GM23248 (cell line): ENCODE measurements at places on chromosomes 12 and 14.
A peak's percentile ranks its signal among the peaks of the same experiment; 100 is the strongest.

- H3K27ac ChIP-seq = no peak overlapping the region
- H3K4me3 ChIP-seq = no peak overlapping the region
- no peaks in the 10 kb centered on the region for H3K27me3 ChIP-seq
- H3K36me3 ChIP-seq = peaks cover 5% of the 10 kb centered on the region; the same call in 1 of the 2 replicates
These were observed 3.0 kb upstream of the EP400 start for GRCh38 chr12:131946757-131947156.

DNA sequence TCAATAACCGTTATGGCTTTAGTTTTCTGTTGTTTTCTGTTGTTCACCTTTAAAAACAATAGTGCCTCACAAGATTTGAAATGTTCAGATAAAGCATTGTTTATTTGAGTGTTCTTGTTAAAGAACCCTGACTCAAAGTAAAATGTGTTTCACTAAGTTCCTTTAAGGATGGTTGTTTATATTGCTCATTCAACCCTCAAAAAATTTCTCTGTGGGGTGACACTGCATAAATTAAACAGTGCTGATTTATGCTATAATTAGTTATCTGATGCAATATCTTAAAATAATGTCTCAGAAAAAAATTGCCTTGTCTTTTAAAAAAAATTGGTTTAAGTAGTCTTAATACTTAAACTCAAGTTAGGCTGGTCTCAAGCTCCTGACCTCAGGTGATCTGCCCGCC lies 775.1 kb downstream of the FLRT2 start:
- H3K27me3 ChIP-seq = no peaks in the 10 kb centered on the region
- H3K4me3 ChIP-seq = no peak overlapping the region
- no peaks in the 10 kb centered on the region for H3K4me1 ChIP-seq
- no peak overlapping the region for H3K27ac ChIP-seq

DNA sequence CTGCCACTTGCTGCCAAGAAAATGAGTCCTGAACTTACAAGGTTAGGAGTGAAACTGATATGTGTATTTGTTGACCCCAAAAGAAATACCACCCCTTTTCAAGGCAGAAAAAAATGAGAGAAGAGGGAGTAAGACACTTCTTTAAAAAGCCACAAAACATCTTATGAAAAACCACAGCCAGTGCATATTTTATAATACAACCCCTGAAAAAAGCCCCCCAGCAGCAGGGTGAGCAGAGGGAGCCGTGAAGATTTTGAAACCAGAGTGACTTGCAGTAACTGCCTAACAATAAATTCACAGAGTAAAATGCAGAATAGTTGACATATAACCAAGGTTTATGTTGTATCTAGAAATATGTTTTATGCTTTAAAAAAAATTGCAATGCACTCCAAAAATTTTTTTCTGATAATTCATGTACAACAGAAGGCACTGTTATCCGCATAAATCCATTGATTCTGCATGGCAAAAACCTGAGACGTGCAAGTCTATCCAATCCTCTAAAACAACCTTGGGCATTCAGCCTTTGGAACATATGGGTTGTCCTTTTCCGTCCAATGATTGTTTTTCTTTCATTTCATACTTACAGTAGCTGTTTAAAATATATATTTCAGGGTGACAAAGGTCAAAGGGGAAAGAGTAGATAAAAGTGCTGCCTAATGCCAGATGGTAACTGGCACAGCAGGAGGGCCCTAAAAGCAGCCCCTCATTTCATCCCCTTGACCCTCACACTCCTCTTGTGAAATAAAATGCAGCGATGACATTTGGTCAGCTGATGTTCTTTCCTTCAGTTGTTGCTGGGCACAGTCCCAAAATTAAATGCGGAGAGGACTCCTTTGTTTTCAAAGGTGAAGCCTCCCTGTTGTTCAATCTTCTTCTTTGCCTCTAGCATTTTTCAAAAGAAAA lies 65.3 kb downstream of the IPO8 start:
- no peaks in the 10 kb centered on the region for H3K27me3 ChIP-seq
- no peaks in the 10 kb centered on the region; the same call in none of the 2 replicates for H3K36me3 ChIP-seq
- no peaks in the 10 kb centered on the region for H3K4me1 ChIP-seq
- DNase-seq = no peak
- H3K4me3 ChIP-seq = no peak overlapping the region
- H3K27ac ChIP-seq = no peak overlapping the region

GRCh38 chr12:27220055-27220987 lies 23.8 kb upstream of the STK38L start:
- H3K27ac ChIP-seq = peak overlapping the region; percentile 80
- peak; percentile 63 for DNase-seq
- H3K27me3 ChIP-seq = no peaks in the 10 kb centered on the region

- peak overlapping the region; percentile 82 for H3K27ac ChIP-seq
- peaks cover 62% of the 10 kb centered on the region for H3K4me1 ChIP-seq
- H3K27me3 ChIP-seq = no peaks in the 10 kb centered on the region
- H3K4me3 ChIP-seq = no peak overlapping the region
These were observed 170.9 kb downstream of the DUSP6 start for GRCh38 chr12:89181271-89181920.

- H3K27ac ChIP-seq = no peak overlapping the region
- no peak for DNase-seq
- peaks cover 3% of the 10 kb centered on the region; the same call in 1 of the 2 replicates for H3K27me3 ChIP-seq
- H3K4me3 ChIP-seq = no peak overlapping the region
These were observed 174.4 kb upstream of the TMPO start for GRCh38 chr12:98341026-98341425.

DNA sequence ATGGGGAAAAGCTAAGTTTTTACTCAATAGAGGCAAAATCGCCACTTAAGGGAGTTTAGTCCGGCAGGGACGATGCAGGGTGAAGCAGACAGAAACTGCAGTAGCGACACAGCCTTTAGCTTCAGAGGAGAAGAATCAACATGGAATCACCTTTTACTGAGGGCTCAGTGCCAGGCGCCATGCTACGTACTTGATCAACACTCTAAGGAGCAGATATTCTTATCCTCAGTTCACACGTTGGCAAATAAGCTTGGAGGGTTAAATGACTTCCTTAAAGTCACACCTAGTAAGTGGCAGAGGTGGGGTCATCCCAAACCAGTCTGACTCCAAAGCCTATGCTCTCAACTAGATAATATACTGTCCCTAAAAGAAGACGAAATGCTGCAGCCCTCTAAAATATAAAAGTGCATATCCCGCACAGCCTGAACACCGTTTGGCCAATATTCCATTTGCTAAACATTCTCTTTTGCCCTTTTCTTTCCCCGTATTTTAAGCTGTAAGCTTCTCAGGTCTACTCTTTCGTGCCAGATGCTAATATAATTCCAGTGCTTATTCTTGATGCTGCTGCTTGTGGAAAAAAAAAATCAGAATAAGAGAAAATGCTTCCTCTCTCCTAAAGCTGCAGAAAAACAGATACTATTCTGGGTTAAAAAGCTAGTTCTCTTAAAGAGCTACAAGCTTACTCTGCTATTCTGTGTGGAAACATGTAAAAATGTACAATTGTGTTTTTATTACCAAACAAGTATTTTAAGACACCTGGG lies 10.9 kb downstream of the CCDC92 start:
- H3K27me3 ChIP-seq = no peaks in the 10 kb centered on the region
- no peak overlapping the region for H3K27ac ChIP-seq
- H3K36me3 ChIP-seq = no peaks in the 10 kb centered on the region
- H3K4me1 ChIP-seq = peaks cover 10% of the 10 kb centered on the region

GRCh38 chr12:107405436-107405835 lies 280.2 kb upstream of the PWP1 start:
- no peak overlapping the region for H3K4me3 ChIP-seq
- no peaks in the 10 kb centered on the region for H3K27me3 ChIP-seq
- no peak overlapping the region for H3K27ac ChIP-seq
- H3K36me3 ChIP-seq = no peaks in the 10 kb centered on the region
- no peak for DNase-seq

GRCh38 chr14:76456200-76456599 lies 80.3 kb downstream of the ESRRB start:
- peaks cover 12% of the 10 kb centered on the region for H3K27me3 ChIP-seq
- H3K4me3 ChIP-seq = no peak overlapping the region
- peak; percentile 39 for DNase-seq
- no peaks in the 10 kb centered on the region for H3K36me3 ChIP-seq
- H3K4me1 ChIP-seq = no peaks in the 10 kb centered on the region

DNA sequence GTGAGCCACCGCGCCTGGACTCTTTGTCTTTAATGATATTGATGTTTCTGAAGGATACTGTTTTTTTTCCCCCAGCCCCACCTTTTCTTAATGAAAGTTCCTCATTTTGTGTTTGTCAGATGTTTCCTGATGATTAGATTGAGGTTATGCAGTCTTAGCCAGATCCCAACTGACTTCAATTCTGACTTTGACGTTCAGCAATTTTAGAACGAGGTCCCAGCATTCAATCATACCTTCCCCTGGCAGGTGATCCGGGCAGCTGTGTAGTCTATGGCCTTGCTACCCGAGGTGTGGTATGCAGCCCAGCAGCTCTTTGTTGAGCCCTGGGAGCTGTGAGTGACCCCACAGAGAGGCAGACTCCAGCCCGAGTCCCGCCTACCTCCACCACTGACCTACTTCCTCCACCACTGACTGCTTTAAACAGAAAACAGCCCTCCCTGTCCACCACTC lies 82.7 kb downstream of the LGMN start:
- no peak for DNase-seq
- no peaks in the 10 kb centered on the region; the same call in 1 of the 2 replicates for H3K36me3 ChIP-seq
- H3K27ac ChIP-seq = no peak overlapping the region
- no peaks in the 10 kb centered on the region for H3K27me3 ChIP-seq
- H3K4me3 ChIP-seq = no peak overlapping the region
- peaks cover 13% of the 10 kb centered on the region for H3K4me1 ChIP-seq

- no peaks in the 10 kb centered on the region for H3K36me3 ChIP-seq
- DNase-seq = no peak
- no peaks in the 10 kb centered on the region for H3K4me1 ChIP-seq
These were observed 1282.2 kb upstream of the USP15 start for GRCh38 chr12:60977966-60978365.

- H3K4me3 ChIP-seq = no peak overlapping the region
- H3K27me3 ChIP-seq = peaks cover 83% of the 10 kb centered on the region
- no peaks in the 10 kb centered on the region for H3K4me1 ChIP-seq
- peak; percentile 20 for DNase-seq
- H3K36me3 ChIP-seq = no peaks in the 10 kb centered on the region
- H3K27ac ChIP-seq = no peak overlapping the region
These were observed 37.6 kb downstream of the SPTB start for GRCh38 chr14:64841772-64842750.

DNA sequence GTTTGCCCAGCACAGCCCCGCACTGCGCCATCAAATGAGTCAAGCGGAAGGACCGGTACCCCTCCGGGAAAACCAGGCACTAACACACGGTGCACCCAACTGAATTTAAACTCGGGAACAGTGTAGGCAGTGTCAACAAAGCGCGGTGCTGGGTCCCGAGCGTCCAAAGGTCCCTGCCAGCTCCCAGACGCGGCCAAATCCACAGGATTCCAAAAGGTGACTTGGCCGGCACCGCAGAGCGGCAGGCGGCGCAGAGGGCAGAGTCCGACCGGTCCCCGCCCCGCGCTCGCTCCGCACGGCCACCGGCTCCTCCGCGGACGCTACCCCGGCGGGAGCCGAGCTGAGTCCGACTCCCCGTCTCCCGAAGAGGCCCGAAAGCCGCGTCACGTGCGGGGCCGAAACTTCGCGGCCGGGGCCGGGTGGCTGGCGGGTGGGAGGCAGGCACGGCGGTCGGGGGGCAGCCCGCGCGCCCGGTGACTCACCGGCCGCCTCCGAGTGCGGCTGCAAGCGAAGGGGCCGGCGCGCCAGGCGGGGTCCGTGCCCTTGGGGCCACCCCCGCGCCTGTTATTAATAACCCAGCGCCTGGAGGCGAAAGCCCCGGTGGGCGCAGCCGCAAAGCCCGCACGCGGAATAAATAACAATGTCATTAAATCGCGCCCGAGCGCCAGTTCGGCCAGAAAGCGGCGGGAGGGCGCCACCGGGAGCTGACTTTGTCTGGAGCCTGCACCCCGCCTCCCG lies 863 bp downstream of the DENND5B start:
- H3K4me1 ChIP-seq = peaks cover 22% of the 10 kb centered on the region
- DNase-seq = peak; percentile 84
- no peaks in the 10 kb centered on the region for H3K36me3 ChIP-seq
- H3K27ac ChIP-seq = peak overlapping the region; percentile 86
- H3K4me3 ChIP-seq = peak overlapping the region; percentile 83

DNA sequence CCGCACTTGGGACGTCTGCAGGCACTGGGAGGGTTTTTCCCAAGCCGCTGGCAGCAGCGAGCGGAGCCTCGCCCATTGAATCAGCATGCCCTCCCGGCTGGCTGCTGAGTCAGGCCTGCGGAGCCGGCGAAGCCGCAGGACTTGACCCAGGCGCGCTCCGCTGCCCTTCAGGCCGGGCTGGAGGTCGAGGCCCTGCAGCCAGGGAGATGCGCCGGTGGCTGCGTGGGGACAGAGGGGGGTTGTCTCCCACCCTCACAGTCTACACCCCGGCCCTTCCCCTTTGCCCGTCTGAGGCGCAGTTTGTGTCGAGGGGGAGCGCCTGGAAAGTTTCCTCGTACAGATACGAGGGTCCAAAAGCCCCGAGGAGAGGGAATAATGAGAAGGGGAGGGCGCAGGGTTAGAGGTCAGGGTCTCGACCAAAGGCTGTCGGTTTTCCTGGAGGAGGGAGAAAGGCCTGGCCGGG lies 759 bp upstream of the KLC1 start:
- peak overlapping the region; percentile 100 for H3K4me3 ChIP-seq
- DNase-seq = peak; percentile 97
- H3K4me1 ChIP-seq = peaks cover 43% of the 10 kb centered on the region
- no peaks in the 10 kb centered on the region for H3K27me3 ChIP-seq
- no peaks in the 10 kb centered on the region for H3K36me3 ChIP-seq
- H3K27ac ChIP-seq = peak overlapping the region; percentile 98

DNA sequence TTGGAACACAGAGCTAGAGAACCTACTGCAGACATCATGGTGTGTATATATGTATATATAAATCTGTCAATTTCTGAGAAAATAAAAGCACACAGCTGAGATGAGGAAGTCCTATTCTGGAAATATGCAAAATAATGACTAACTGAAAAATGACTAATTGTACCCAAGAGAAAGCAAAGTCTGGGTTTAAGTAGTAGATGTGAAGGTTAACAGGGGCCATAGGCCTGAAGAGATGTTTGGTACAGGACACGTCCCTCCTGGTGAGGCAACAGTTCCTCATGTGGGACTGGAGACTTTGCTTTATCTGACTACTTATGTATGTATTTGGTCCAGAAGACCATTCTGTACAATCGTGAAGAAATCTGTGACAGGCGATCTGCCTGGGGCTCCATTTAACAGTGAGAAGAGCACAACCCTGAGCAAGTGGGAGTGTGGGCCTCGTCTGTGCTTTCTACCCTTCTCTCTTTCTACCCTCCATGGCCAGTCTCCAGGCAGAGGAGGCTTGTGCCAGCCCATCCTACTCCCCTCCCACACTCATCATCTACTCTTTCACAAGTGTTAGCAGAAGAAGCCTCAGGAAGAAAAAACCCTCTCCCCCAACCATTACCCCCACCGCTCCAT lies 67.5 kb downstream of the SLC41A2 start:
- H3K4me1 ChIP-seq = no peaks in the 10 kb centered on the region
- peak; percentile 20 for DNase-seq
- no peaks in the 10 kb centered on the region for H3K27me3 ChIP-seq
- H3K4me3 ChIP-seq = no peak overlapping the region
- no peaks in the 10 kb centered on the region for H3K36me3 ChIP-seq

DNA sequence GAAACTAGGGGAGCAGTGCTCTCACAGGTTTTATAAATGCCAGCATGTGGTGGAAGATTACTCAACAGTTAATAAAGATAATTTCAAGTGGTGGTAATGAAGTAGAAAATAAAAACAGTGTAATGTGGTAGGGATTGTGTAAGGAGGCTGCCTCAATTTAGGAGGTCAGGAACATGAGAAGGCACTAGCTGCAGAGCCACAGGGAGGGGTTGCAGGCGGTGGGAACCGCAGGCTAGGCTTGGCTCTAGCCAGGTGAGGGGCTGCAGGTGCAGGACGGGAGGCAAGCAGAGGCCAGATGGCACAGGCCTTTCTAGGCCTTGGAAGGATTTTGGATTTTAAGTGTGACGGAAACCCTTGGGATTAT lies 768 bp downstream of the METTL25 start:
- peak overlapping the region; percentile 99 for H3K27ac ChIP-seq
- H3K4me3 ChIP-seq = peak overlapping the region; percentile 100
- H3K36me3 ChIP-seq = peaks cover 23% of the 10 kb centered on the region
- no peaks in the 10 kb centered on the region for H3K27me3 ChIP-seq
- H3K4me1 ChIP-seq = peaks cover 24% of the 10 kb centered on the region
- DNase-seq = peak; percentile 49
